ENCODE measurements at places on chromosomes 2 and 18.

DNA sequence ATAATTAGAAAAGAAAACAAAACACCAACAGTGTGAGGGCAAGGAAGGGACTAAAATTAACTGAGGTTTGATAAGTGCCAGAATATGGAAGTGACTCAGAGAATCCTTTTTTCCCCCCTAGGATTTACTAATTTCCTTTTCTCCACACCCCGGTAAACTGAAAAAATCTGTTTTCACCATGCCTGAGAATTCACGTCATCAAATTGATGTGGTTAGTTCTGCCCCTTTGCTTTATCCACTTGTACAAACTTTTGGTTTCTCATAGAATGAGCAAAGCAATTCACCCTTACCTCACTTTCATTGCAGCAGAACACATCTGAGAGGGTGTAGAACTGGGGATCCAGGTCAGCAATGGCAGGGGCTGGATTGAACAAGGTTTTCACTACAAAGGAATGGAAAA lies 57.8 kb downstream of the RBKS start:
- no peak for DNase-seq

DNA sequence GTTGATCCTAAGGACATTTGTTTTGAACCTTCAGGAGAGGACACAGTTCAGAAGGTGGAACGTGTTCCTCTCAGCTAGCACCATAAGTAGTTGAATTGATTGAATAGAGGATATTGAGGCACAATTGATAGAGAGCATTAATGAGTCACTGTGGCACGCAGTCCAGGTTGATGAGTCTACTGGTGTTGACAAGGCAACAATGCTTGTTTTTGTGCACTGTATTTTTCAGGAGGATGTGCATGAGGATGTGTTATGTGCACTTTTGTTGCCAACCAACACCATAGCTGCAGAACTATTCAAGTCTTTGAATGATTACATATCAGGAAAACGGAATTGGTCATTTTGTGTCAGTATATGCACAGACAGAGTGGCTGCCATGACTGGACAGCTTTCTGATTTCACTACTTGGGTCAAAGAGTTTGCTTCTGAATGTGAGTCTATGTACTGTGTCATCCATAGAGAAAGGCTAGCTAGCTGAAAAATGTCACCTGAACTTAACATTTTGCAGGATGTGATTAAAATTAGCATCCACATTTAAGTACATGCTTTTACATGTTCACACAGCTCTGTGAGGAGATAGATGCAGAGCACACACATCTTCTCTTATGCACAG lies 140.1 kb upstream of the B3GNT2 start:
- DNase-seq: no peak

GRCh38 chr2:24493713-24494112 lies 2.7 kb downstream of the NCOA1 start:
- DNase-seq: no peak

GRCh38 chr2:181042706-181043105 lies 62.3 kb downstream of the UBE2E3 start:
- no peak for DNase-seq

DNA sequence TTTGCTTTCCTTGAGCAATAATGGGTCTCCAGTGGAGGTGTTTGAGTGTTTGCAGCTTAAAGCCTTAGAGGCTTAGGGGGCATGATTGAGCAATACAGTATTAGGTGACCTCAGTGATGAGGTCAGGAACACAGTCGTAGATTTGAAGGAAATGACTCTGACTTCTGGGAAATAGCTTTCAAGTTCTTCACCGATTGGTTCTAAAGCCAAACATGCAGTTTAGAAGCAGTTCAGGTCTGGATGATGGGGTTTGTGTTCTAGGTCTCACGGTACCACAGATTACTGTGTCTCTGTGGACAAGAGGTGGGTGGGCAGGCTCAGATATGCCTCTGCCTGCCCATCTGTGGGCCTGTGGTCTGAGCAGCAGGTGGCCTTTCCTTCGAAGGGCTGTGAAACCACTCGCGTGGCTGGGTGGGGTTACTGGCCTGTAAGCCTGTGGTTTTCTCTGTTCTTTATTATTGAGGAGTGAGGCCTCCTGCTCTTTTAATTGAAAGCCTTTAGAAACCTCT lies 7.8 kb downstream of the MTHFD2 start:
- no peak for DNase-seq

DNA sequence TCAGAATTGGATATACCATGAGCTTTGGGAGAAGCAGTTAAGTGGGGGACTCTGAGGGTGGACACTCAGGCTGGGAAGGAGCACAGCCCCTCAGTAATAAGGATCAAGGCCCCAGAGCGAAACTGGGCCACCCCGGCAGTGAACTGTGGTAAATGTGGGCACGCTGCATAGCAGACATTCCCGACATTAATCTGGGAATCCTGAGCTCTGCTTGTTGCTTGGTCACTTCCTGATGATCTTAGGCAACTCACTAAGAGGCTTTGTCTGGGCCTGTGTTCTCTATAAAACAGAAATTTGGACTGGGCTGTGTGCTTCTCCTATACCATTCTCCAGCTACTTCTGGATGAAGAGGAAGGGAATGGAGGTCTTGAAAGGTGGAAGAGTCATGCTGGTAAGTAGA lies 4.8 kb downstream of the TGFBRAP1 start:
- DNase-seq: no peak
